ENCODE measurements at places on chromosomes 13 and 19. TPM values are rescaled to one million over a fixed set of nuclear protein-coding genes. Genes with fewer than 3 reads are reported as not detected.

DNA sequence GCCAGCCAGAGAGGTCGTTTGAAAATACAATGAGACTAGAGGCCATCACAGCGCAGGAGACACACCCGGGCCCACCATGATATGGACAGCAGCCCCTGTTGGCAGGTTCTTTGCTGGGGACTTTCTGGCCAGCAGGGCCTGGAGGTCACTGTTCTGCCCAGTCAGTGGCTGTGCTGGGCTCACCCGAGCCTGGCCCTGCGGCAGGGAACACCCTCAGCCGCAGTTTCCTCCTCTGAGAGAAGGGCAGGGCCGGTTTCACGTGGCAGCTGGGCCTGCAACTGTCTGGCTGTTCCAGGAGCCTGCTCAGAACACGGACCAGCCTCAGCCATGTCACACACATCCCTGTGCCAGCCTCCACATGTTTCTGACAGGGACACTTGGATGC lies 39.4 kb downstream of the ADPRHL1 start:
- no peak for DNase-seq

Gene IGSF23
- not detected for total RNA-seq

DNA sequence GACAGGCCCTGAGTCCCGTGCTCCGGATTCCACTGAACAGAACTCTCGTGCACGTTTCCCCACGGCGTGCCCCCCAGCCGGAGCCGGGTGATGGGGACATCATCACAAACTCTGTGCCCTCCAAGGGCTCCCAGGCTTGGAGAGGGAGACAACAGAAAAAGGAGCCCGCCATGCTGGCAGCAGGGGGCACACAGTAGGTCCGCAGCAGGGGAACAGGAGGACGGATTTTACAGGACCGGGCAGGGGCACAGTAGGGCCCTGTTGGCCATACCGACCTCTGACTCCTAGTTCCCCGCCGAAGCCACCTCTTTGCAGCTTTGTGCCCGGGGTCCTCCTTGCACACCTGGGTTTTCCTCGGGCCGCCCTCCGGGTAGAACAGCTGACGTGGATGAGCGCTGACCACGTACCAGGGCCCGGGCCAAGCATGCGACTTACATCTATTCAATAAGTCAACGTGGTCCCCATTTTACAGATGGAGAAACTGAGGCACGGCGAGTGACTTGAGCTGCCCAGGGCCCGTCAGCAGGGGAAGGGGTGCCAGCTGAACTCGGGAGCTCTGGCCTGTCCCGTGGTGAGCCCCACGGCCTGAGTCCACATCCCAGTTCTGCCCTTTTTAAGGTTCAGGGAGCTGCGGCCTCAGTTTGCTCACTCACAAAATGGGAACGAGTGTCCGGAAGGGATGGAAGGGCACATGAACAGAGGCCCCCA lies 10.2 kb upstream of the ONECUT3 start:
- no peak for DNase-seq

DNA sequence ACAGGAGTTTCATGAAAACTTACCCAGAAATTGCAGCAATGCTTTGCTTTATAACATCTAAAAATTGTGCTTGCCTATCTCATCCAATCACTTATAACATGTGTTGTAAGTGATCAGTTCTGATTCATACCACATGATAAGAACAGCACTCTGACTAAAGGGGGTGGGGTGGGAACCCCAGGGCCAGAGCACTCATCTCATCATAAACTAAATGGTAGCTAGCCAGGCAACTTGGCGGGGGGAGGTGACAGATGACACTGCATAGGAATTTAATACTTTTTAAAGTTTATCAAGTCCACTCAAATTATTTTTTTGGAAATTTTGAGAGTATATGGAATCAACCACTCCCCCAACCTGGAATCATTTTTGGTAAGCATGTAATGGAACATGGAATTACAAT lies 42.1 kb downstream of the FOXO1 start:
- no peak for DNase-seq

- DNase-seq = no peak
Observed at GRCh38 chr19:11736696-11737095, 2.0 kb downstream of the ZNF823 start.
